ENCODE measurements at places on chromosomes 12 and 14.

GRCh38 chr12:65232476-65233077 lies 45.9 kb upstream of the MSRB3 start:
- no peak for DNase-seq

- no peak for DNase-seq
These were observed 35.9 kb upstream of the CLIP1 start for GRCh38 chr12:122458105-122459035.

- DNase-seq: no peak
These were observed 32.6 kb upstream of the PNMA1 start for GRCh38 chr14:73746520-73747378.

- DNase-seq: no peak
These were observed 31.7 kb downstream of the HIF1A start for GRCh38 chr14:61726778-61727658.

DNA sequence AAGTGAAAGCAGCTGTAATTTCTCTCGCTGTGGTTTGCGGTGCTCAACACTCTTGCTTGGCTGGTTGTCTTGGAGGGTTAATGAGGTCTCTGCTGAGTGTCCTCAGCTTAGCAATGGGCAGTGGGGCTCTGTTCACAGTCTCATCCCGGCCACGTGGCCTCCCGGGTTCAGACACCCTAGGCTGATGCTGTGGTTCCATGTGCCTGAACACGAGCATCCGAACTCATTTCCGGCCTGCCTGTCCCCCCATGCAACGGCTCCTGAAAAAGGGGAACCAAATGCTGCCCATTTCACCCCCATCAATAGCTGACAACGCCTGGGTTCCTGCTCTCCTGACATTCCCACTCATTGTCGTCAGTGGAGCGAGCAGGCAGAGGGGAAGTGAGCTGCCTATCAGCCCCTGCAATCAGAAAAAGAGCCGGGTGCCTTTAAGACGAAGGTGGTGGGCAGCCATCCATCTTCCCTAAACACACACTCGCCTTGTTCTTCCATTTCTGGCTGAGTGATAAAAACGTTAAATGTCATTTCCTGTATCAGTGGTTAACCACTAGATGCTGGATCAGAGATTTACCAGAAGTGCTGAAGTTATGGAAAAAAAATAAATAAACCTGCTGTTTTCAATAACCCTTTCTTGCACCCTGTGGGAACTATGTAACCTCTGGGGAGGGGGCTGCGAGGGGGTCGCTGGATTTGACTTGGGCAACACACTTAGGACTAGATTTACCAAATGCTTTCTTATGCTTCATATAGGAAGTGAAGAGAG lies 60.3 kb upstream of the BCL2L14 start:
- DNase-seq: no peak

GRCh38 chr14:38868399-38869290 lies 234.4 kb downstream of the SEC23A start:
- DNase-seq: peak; percentile 55

GRCh38 chr12:120775862-120776552 lies 50.4 kb downstream of the ACADS start:
- no peak for DNase-seq

GRCh38 chr12:52965337-52965731 lies 16.4 kb downstream of the KRT18 start:
- no peak for DNase-seq

- DNase-seq: no peak
These were observed 6.7 kb upstream of the PRPF40B start for GRCh38 chr12:49616533-49617219.

DNA sequence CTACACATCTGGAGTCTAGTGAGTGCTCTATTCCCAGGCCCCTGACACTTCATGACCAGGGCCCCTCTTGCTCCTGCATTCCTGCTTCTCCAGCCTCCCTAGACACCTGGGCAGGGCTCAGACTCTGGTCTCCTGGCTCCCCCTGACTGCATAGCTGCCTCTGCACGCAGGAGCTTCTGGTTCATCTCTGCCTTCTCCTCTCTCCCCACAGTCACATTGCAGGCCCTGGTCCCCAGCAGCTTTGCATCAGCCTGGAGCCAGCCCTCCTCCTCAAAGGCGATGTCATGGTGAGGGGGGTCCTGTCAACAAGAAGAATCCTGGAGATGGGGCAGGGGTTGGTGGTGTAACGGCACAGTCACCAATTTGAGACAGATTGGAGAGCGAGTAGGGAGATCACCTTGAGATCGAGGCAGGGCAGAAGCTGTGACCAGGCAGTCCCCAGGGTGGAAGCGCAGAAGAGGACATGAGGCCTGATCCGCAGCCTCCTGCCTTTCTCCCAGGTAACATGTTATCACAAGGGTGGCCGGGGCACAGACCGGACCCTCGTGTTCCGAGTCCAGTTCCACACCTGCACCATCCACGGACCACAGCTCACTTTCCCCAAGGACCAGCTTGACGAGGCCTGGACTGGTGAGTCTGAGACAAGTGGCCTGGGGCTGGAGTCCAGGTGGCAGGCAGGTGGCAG lies 8.1 kb downstream of the TNS2 start:
- DNase-seq: no peak

DNA sequence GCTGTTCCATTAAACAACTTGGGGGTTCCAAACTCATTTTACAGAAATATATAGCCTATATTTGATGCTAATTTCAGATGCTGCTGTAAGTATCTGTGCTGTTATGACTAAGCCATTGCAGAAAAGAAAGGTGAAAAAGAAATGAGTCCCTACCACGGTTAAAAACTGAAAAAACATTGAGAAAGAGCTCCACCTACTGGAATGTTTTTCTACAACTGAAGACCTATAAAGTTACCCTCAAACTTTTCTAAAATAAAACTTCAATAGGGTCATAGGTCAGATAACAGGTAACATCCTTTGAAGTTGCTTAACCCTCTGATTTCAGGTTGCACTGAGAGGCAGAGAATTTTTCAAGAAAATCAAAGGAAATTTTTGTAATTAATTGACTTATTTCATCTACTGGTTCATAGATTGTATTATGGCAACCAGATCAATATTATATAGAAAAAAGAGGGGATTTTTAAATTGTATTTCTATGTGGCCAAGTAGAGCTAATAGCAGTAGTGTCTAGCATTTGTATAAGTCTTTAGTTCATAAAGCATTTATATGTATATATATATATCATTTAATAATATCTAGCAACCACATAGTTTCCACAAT lies 279.9 kb downstream of the RPS29 start:
- DNase-seq: peak; percentile 6

DNA sequence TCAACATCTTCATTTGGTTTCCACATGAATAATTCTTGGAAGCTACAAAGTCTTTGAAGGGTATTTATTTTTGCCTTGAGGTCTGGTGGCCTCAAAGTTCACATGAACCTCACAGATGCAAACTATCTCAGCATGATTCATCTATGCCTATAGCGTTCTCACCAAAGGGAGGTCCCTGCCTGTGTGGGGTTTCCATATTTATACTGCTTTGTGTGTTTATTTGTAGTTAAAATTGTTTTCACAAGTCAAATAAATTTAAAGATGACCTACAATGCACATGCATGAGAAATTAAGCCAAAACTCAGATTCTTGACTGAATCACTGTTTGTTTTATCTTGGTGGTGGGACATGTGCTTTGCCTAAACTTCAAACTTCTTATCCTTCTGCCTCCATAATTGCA lies 176.7 kb downstream of the PPM1H start:
- DNase-seq: no peak

GRCh38 chr14:55654243-55654642 lies 74.2 kb downstream of the KTN1 start:
- no peak for DNase-seq

- no peak for DNase-seq
These were observed 71.4 kb downstream of the RBM19 start for GRCh38 chr12:113894697-113895096.

- no peak for DNase-seq
These were observed 92.4 kb upstream of the TSPAN8 start for GRCh38 chr12:71250166-71250565.

- no peak for DNase-seq
These were observed 97.6 kb downstream of the TGFB3 start for GRCh38 chr14:75884198-75884611.

DNA sequence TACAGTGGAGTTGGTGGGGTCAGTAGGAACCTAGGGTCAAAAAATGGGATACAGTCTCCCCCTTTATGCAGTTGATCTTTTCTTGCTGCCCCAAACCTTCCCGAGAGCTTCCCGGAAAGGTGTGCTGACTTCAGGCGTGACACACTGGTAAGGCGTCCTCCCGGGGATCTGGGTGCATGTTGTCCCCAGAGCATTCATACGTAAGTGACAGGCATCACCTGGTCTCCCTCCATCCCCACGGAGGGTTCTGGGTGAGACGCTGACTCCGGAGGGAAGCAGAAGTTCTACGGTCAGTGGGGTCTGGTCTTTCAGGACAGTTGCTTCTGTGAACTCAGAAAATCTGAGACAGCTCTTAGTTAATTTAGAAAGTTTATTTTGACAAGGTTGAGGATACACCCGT lies 159.6 kb upstream of the RTL1 start:
- DNase-seq: no peak

DNA sequence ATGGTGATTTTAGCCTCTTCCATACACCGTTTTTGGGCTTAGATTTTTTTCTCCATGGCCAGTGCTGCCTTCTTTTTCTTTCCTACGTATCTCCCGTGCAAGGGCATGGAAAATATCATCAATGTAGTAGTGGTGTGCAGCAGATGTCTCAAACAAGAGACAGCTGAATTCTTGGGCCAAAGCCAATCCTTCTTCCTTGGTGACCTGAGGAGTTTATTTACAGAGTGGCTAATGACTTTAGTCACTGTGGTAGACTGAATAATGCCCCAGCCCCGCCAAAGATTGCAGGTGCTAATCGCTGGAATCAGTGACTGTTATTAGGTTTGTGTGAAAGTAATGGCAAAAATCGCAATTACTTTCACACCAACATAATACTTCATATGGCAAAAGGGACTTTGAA lies 235.5 kb upstream of the NOS1 start:
- DNase-seq: peak; percentile 53

- no peak for DNase-seq
These were observed 111.1 kb downstream of the SINHCAF start for GRCh38 chr12:31214626-31215517.

GRCh38 chr12:55073043-55074022 lies 52.9 kb upstream of the OR9K2 start:
- peak; percentile 64 for DNase-seq

GRCh38 chr12:68245180-68246021 lies 8.0 kb downstream of the IL22 start:
- no peak for DNase-seq

GRCh38 chr12:132445884-132446632 lies 43.9 kb upstream of the FBRSL1 start:
- no peak for DNase-seq

- no peak for DNase-seq
These were observed 189.2 kb upstream of the RASSF8 start for GRCh38 chr12:25769082-25769945.

DNA sequence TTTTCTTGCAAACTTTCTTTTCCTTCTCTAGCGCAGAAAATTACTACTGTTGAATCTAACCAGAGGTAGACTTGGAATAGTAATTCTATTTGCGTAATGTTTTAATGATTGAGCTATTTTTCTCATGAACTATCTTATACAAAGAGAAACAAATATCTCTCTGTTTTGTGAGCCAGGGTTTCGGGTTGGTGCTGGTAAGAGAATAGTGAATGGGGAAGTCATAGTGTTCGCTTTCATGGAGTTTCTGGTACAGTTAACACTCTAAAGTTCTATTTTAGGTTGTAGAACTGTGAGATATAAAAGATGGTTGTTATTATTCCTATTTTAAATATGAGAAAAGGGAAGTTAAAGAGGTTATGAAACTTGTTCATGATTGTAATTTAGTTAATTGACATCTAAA lies 6.6 kb downstream of the CLEC1B start:
- DNase-seq: no peak

GRCh38 chr12:108190529-108190928 lies 61.4 kb downstream of the WSCD2 start:
- DNase-seq: no peak

GRCh38 chr14:105138551-105139111 lies 29.9 kb downstream of the JAG2 start:
- DNase-seq: no peak

DNA sequence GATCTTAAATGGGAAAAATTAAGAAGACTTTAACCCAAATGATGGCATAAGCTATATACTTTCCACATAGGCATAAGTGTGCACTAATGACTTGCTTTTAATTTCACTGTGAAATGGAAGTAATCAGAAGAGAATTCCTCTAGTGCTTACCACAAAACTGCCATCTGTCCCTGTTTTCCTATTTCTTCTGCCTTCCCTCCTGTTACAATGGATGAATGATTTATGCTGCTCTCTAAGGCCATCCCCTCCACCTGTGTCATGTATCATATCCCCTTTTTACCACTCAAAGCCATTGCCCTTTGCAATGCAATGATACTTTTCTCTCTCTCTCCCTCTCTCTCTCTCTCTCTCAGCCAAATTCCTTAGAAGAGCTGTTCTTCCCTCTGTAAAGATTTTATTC lies 109.1 kb downstream of the C12orf50 start:
- DNase-seq: no peak

DNA sequence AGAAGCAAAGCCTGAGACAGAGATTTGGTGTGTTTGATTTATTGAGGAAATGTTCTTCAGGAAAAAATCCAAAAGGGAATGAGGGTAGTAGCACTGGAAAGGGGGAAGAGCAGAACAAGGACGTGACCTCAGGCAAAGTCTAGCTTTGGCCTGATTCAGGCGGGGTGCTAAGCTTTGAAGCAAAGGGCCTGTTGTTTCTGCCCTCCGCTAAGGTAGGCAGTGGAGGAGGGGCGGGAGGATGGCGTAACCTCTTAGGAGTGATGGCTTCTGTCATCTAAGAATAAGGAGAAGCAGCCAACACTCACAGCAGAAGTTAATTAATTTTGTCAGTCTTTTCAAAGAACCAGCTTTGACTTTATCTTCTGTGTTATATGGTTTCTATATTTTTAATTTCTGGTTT lies 20.4 kb downstream of the ABHD12B start:
- DNase-seq: no peak

GRCh38 chr14:67722293-67722692 lies 20.6 kb downstream of the RDH12 start:
- no peak for DNase-seq

- DNase-seq: no peak
These were observed 80.3 kb downstream of the SYNE2 start for GRCh38 chr14:63933110-63933509.

GRCh38 chr14:53110096-53110495 lies 43.0 kb downstream of the DDHD1 start:
- no peak for DNase-seq

DNA sequence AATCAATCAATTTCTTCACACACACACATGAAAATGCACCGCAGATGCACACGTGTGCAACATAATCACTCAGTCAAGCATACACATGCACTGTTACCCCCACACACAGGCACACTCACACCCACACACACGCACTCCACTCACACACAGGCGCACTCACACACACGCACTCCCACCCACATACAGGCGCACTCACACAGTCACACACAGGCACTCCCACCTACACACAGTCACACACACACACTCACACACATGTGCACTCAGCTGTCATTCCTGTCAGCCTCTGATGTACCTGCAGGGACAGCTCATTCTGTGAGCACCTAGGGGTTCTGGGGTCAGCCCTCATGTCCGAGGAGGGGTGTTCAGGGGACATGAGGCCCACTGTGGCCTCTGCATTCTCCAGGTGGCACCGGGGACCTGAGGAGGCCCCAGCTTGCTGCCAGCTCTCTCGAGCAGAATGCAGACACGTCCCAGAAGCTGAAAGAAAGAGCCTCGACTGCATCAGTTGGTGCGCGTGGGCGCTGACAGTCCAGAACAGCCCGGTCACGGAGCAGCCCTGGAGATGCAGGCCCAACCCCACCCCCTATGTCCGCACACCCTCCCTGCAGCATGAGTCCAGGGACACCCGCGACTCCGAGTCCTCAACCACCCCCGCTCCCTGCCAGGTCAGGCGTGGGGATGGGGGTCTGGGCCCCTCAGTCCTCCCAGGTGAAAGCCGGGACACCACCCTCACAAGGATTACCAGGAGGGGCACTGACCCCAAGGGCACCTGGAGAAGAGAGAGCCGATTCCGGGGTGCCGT lies 69.3 kb downstream of the NOC4L start:
- DNase-seq: no peak

Measured in NCI-H748 treated with DMSO at 0.1 percent for 48 hours (cell line).